ENCODE measurements at places on chromosomes 3 and 15.

- no peak for DNase-seq
Measured at GRCh38 chr3:154062513-154062912, 58.7 kb upstream of the ARHGEF26 start.

DNA sequence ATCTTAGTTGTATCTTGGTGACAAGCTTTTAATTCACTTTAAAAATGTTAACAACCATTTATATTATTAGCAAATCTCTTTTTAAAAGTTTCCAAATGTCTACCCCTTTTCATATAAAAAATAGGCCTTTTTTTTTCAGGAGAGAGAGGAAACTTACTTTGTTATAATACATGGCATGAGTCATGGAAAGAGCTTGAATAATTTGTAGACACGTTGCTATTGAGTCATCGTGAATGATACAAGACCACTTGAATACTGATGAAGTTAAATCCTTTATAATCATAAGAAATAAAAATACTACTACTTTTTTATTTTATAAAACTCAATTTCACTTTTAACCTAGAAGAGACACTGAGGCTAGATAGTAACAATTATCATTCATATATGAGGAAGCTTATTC lies 70.3 kb upstream of the BBX start:
- no peak for DNase-seq

DNA sequence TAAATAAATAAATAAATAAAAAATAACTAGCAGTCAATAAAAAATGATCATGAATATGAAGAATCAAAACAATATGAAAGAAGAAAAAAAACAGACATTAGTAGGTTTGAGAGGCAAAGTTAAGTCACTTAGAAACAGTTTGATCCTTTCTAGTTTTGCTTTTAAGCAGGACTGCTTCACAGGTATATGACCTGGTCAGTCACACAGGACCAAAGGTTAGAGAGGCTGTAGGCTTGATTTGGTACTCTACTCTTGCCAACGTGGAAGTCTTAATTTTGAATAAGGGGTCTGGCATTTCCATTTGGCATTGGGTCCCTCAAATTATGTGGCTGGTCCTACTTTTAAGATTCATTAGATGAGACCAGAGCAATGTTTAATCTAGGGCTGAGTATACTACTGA lies 441.7 kb upstream of the NECTIN3 start:
- DNase-seq = no peak

- no peak for DNase-seq
Measured at GRCh38 chr15:51926809-51927208, 44.8 kb downstream of the LEO1 start.

- no peak for DNase-seq
Measured at GRCh38 chr3:181913254-181913653, 201.5 kb downstream of the SOX2 start.

GRCh38 chr15:39704689-39705088 lies 78.0 kb downstream of the FSIP1 start:
- DNase-seq = peak; percentile 37

GRCh38 chr3:6182476-6182875 lies 678.4 kb upstream of the GRM7 start:
- no peak for DNase-seq

DNA sequence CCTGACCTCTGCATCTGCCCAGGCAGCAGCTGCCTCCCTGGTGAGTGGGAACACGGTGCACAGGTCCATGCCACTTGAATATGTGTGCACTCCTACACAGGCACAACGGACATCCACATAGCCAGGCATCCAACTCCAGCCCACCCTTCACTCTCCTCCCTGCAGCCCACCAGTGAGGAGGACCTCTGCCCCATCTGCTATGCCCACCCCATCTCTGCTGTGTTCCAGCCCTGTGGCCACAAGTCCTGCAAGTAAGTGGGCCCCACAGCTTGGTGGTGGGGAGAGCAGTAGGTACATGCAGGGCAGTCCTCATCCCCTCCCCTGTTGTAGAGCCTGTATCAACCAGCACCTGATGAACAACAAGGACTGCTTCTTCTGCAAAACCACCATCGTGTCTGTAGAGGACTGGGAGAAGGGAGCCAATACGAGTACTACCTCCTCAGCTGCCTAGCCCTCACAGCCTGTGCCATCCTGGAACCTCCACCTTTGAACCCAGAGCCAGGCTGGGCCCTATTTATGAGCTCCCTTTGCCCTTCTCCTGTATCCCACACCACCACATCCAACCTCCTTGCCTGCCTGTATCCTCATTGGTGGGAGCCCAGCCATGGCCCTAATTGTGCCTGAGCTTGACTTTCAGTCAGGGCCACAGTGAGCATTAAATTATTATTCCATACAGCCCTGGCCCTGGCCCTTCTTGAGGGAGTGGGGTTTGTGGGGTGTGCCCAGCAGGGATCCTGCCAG lies 1.5 kb upstream of the AMIGO3 start:
- DNase-seq = no peak

- DNase-seq = no peak
Measured at GRCh38 chr15:59953392-59953883, 50.7 kb upstream of the FOXB1 start.

GRCh38 chr3:50592568-50592967 lies 19.0 kb downstream of the CISH start:
- no peak for DNase-seq

- DNase-seq = no peak
Measured at GRCh38 chr3:101819649-101820206, 29.6 kb upstream of the NFKBIZ start.

- DNase-seq = no peak
Measured at GRCh38 chr3:117837391-117837790, 1127.8 kb downstream of the TUSC7 start.

DNA sequence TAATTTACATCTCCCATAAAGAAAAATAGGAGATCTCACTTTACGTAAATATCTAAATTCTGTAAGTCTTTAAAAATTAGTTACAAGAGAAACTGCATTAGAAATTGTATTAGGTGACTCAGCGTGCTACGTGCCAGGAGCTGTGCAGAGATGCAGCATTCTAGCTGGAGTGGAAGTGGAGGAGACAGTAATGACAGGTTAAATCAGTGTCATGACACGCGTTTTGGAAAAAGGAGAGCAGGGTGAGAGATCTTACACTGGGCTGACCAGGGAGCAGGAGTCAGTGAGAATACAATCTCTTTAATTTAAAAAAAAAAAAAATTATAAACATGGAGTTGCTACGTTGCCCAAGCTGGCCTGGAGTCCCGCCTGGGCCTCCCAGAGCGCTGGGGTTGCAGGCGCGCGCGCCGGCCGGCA lies 635 bp downstream of the TUBGCP5 start:
- DNase-seq = peak; percentile 7

All from spinal cord (tissue), 10 donors.